ENCODE measurements at places on chromosomes 3 and 15.
A peak's percentile ranks its signal among the peaks of the same experiment; 100 is the strongest.

- DNase-seq, result no peak
Measured at GRCh38 chr3:153379516-153379915, 217.5 kb downstream of the RAP2B start.

- no peak for DNase-seq
Measured at GRCh38 chr3:182491577-182491976, 301.7 kb upstream of the ATP11B start.

- no peak for DNase-seq
Measured at GRCh38 chr3:16374047-16374934, 109.3 kb downstream of the OXNAD1 start.

GRCh38 chr15:68594533-68595259 lies 15.9 kb downstream of the CORO2B start:
- DNase-seq, result peak; percentile 71

DNA sequence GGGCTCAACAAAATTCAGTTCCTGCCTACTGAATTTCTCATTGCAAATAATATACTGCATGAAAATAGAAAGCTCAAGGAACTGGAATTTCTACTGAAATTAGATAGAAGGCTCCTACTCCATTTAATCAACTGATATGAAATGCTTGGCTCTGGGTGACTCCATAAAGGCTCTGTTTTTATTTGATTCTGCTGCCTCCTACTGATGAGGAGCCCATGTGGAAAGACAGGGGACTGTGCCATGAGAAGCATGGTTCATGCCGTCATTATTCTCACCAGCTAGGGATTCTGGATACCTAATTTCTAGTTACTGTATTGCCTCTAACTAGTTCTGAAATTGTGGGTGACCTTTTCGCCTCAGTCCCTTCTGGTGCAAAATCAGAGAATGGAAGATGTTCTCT lies 366.2 kb upstream of the DPH6 start:
- DNase-seq, result no peak

- no peak for DNase-seq
Measured at GRCh38 chr3:21909096-21909495, 158.1 kb upstream of the ZNF385D start.

- DNase-seq, result no peak
Measured at GRCh38 chr15:29400701-29401100, 131.1 kb upstream of the NSMCE3 start.

- no peak for DNase-seq
Measured at GRCh38 chr3:94869059-94869547, 806.2 kb downstream of the NSUN3 start.
